GF-D8 (cell line): ENCODE measurements at places on chromosomes 4 and X.

DNA sequence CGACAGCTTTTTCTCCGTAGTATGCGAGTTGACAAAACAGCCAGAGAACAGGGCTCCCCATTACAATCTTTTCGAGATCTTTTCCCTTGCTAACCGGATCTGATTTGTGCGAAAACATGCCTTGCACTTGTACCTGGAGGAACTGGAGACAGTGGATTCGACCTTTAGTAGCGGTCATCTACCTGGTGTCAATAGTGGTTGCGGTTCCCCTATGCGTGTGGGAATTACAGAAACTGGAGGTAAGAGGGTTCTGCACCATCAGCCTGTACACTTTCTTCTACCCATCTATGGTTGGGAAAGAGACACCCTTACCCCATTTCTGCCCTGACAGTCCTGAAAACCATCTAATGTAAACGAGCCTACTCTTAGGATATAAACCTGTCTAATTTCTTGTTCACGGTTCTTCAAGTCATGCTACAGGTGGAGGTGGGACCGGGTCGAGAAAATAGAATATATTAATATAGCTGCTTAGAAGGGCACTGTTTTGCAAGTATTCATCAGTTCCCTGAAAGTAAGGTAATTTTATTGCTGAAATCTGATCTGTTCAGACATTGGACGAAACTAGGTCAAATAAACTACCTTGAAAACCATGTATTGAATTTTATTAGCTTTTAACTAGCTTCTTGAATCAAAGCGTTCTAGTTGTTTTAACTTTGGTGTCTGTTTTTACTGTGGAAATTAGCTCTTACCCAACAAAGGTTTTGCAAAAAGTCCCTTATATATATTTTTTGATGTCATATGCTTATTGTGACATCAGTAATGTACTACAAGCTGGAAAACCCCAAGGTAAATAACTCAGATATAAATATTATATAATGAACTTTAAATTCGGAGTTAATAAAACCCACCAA, 869 bp downstream of the TMEM184C start:
- DNase-seq: no peak

GRCh38 chrX:43655151-43656004, 721 bp upstream of the MAOA start:
- DNase-seq: no peak

DNA sequence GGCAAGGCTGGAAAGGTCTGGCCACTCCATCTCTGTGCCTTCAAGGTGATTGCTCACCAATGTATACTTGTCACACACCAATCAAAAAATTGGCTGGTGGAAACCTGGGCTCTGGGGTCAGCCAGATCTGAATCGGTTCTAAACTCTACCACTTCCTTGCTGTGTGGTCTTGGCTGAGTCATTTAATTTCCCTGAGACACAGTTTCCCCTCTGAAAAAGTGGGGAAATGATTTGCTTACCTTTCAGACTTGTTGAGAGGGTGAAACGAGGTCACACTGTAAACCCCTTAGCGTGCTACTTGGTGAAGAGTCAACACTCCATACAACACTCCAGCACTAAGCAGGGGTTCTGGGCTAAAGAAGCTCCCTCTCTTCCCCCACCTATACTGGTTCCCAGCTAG, 252.3 kb upstream of the ZIC3 start:
- no peak for DNase-seq

GRCh38 chr4:44661940-44662622, 10.7 kb upstream of the YIPF7 start:
- no peak for DNase-seq

DNA sequence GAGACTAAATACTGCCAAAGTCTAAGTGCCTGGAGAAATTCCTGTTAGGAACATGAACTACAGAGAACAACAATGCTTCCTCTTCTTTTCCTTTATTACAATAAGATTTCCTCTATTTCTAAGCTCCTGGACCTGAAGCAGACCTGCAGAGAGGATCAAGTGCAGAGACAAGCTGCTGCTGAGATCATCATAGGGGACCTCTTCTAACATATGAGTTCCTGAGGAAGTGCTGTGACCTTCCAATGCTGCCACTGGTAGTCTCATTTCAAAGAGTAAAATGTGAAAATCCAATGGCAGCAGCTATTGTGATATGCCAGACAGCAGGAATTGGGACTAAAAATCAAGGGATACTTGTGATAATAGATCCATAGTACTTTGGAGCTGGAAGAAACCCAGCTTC, 28.0 kb downstream of the CCNG2 start:
- no peak for DNase-seq

- DNase-seq: no peak
Measured at GRCh38 chr4:184329659-184330400, 112.2 kb upstream of the ENPP6 start.

DNA sequence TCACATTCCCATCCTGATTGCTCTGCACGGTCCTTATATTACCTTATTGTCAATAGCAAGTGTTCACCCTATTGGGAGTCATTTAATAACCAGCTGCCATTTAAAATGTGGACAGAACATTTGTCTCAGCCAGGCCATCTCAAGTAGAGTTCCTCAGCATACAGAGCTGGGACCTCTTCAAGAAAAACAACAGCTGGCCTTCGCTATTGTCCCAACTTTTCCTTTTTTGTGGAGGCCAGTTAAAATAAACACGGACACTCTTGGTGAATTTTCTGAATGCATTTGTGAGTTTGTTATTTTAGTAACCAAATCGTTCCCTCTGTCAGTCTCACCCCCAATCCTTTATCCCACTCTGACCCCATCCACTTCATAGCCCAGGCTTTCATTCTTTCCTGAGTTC, 395.3 kb upstream of the PITX2 start:
- no peak for DNase-seq

- DNase-seq: no peak
Measured at GRCh38 chr4:186688150-186688943, 35.3 kb downstream of the FAT1 start.

- no peak for DNase-seq
Measured at GRCh38 chr4:75015627-75016026, 82.7 kb downstream of the PARM1 start.

DNA sequence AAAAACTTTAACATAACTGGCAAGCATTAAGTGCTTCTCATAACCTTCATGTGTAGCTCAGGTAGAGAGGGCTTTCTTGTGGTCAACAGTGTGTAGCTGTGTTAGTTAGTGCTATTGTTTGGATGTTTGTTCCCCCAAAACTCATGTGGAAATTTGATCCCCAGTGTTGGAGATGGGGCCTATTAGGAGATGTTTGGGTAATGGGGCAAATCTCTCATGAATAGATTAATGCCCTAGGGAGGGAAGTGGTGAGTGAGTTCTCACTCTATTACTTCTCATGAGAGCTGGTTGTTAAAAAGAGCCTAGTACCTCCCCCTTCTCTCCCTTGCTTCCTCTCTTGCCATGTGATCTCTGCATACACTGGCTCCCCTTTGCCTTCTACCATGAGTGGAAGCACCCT, 16.5 kb upstream of the SLC25A43 start:
- DNase-seq: no peak

- DNase-seq: no peak
Measured at GRCh38 chrX:110407910-110408545, 49.4 kb downstream of the RTL9 start.

DNA sequence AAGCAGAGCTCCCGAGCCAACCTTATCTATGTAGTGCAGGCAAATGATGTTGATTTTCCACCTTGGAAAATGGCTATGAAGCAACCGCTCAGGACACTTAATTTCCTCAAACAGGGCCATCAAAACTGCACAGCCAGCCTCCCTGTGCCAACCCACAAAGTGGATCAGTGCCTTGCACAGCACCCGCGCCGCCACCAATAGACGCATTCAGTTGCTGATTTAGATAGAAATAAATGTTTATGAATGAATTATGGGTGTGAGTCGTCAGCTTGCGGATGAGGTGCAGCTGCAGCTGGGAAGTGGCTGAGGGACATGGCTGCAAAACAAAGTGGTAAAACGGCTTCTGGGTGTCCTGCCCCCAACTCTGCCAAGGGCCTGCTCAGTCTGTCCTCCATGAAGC, 47.0 kb downstream of the SOD3 start:
- no peak for DNase-seq

- no peak for DNase-seq
Measured at GRCh38 chr4:62797221-62797620, 1597.1 kb downstream of the ADGRL3 start.

GRCh38 chrX:142089193-142089592, 115.9 kb downstream of the MAGEC2 start:
- no peak for DNase-seq

GRCh38 chrX:123779908-123780396, 47.1 kb upstream of the THOC2 start:
- DNase-seq: no peak

DNA sequence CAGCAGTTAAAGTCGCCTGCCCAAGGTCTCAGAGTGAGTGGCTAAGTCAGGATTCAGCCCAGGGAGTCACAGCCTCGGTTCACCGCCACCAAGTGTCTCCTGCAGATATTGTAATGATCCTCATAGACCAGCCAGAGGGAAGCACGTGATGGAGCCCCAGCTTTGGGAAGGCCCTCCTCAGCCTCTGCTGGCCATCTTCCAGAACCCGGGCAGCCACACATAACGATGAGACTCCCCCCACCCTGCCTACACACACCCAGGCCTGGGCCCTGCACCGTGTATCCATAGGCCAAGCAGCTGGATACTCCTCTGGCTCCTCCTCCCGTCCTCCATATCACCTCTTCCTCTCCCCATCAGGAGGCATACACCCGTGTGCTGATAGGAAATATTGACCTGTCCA, 19.6 kb upstream of the SASH3 start:
- no peak for DNase-seq

DNA sequence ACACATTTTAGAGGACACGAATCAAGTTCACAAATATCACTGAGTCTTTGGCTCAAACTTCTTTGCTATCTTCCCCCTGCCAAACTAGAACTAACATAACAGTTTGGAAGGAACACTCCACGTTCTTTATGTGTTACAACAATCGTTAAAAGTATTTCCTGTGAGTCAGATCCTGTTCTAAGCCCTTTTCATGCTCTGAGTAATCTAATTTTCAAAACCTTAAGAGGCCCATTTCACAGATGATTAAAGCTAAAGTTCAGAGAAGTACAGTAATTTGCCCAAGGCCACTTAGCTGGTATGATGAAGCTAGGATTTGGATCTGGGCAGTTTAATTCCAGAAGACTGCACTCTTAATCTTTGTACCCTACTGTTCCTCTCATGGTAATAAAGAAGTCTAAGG, 854.4 kb upstream of the INTU start:
- DNase-seq: no peak
